NCI-H82 (cell line): ENCODE measurements at places on chromosomes 6 and 20.

DNA sequence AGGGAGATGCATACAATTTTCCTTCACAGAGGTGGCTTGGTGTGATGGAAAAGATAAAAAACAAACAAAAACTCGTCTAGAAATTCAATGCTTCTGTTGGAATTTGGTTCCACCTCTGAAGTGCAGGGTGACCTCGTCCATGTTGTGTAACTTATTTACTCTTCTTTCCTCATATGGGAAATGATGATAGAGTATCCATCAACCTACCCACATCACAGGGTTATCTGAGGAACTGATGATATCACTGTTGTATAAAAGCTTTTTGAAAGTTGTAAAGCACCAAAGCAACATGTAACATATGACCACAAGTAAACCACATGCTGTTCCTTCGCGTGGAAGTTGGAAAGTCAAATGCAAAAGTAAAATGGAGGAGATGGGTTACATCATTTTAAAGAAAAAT, 212.0 kb upstream of the SGK1 start:
- no peak for DNase-seq

DNA sequence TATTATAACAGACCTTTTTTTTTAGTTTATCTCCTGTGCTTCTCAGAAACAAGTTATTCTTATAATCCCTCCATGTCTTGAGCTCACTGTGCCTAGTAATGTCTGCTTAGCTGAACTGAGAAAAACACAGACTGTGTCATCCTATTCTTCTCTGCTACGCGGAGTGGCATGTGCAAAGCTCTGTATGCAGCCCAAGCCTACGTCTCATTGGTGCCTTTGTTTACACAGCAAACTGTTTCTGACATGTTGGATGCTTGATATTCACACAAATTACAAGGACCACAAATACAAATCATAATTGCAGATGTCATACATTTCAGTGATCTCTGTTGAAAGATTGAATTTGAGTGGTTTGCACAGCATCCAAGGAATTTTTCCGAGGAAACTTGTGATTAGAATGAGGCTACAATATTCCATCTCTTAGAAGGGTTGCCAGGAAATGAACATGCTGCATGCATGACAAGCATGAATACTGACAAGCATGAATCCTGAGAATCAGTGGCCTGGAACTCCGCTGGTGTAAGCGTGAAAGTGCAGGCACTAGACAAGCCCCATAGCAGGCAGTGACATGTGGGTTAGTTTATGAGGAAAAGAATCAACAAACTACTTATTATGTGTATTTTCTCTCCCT, 128.4 kb upstream of the SGK1 start:
- DNase-seq, result peak; percentile 21

GRCh38 chr6:151493161-151493803, 535 bp upstream of the CCDC170 start:
- peak; percentile 62 for DNase-seq

DNA sequence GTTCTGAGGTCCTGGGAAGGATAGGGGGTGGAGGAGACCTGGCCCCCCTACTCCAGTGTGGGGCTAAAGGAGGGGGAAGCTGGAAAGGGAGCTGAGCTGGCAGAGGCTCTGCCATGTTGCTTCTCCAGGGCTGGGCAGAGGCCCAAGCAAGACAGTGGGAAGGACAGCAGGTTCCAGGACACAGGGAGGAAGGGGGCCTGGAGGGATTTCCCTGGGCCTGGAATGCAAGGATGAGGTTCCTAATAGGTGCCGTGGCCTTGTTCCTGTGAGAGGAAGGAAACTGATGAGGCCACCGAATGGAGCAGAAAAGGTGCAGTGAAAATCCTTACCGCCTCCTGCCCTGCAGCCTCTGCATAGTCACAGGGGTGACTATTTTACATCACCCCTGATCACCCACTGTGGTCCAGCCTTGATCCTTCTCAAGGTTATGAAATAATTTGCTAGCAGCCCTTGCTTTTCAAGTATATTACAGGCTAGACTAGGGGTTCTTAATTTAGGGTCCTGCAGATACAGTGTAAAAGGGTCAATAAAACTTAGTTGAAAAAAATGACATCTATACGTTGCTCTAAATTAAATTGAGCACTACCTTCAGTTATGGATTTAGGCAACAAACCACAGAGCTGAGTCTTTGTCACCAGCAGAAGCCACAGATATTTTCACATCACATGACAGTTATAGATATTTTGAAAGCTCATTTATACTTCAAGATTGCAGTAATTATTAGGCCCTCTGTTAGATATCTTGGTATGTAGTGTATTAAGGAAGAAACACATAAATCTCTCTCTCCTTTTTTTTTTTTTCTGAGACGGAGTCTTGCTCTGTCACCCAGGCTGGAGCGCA, 45.7 kb upstream of the RNF24 start:
- DNase-seq, result no peak

DNA sequence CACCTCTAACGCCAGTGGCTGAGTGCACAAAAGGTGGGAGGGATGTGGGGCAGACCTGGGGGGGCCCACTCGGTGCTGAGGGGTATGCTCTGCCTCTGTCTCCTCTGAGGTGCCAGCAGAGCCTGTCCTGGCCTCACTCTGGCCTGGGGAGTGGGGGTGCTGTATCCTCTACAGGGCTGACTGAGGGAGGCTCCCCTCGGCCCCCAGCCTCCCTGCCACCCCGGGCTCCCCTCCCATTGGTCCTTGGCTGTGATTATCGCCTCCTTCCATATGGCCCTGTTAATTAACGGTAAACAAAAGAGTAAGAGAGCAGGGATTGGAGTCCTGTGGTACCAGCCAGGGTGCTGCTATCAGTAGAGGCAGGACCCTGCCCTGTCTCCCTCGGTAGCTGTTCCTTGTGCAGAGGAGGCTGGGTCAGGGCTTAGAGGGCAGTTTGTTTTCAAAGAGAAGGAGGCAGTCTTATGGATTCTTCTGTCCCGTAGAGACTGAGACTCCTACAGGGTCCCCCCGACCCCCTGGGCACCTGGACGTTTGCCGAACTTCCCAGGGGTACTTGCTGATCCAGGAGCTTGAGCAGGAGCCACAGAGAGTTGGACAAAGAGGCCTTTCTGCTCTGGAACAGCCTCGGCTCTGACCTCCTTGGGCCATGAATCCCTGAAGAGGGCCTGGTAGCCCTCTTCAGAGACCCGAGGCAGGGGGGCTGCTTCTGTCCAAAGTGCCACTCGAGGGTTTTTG, 1.8 kb downstream of the MYT1 start:
- peak; percentile 96 for DNase-seq

DNA sequence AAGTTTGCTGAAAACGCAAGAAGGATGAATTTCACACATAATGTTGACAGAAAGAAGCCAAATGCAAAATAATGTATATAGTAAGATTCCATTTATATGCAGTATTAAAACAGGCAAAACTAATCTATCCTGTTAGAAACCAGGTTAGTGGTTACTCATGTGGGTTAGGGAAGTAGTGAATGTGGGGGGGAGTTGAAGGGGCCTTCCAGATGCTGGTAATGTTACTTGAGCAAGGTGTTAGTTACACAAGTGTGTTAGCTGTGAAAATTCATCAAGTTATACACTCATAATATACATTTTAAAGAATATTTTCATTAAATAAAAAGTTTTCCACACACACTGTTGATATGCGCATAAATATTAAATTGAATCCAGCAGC, 29.8 kb downstream of the USP45 start:
- DNase-seq, result no peak

DNA sequence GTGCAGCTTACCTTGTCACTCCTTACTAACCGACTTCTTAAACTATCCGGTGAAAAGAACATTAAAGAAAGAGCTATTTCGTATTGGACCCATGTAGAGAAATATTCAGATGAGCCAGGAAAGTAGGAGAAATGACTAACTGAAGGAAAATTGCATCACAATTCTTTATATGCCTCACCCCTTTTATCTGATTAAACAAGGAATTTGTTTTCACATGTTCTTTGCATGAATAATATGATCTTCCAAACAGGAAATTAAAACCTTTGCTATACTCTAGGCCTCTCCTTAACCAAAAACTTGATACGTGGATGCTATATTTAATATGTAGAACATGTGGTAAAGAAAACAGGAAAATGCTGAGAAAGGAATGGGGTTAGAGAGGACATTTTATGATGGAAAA, 41.9 kb upstream of the LRRC1 start:
- no peak for DNase-seq

GRCh38 chr20:45894797-45895196, 3.7 kb downstream of the CTSA start:
- DNase-seq, result no peak

GRCh38 chr6:132443206-132443605, 41.9 kb upstream of the MOXD1 start:
- DNase-seq, result no peak

DNA sequence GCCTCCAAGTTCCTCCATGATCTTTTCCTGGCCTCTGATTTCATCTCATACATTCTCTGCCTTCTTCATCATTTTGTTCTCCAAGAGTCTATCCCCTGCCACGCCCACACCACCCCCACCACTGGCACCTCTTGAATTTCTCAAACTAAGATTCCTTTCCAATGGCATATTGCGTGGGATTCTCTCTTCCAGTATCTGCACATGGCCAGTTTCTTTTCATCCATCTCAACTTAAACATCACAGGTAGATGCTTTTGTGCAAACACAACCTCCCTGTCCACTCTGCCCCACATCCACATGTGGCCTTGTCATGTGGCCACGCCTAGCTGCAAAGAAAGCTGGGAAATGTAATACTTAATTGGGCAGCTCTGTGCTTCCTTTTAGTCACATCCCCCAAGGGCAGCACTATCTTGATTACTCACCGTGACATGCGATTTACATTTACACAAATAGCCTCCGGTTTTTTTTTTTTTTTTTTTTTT, 33.4 kb upstream of the ZMYND8 start:
- no peak for DNase-seq

- DNase-seq, result no peak
Measured at GRCh38 chr6:149266659-149267058, 50.9 kb upstream of the TAB2 start.

GRCh38 chr6:11292091-11292490, 59.6 kb upstream of the NEDD9 start:
- no peak for DNase-seq

- DNase-seq, result peak; percentile 28
Measured at GRCh38 chr6:70479236-70479635, 65.9 kb downstream of the FAM135A start.

- no peak for DNase-seq
Measured at GRCh38 chr20:60113024-60113724, 155.0 kb downstream of the CDH26 start.

DNA sequence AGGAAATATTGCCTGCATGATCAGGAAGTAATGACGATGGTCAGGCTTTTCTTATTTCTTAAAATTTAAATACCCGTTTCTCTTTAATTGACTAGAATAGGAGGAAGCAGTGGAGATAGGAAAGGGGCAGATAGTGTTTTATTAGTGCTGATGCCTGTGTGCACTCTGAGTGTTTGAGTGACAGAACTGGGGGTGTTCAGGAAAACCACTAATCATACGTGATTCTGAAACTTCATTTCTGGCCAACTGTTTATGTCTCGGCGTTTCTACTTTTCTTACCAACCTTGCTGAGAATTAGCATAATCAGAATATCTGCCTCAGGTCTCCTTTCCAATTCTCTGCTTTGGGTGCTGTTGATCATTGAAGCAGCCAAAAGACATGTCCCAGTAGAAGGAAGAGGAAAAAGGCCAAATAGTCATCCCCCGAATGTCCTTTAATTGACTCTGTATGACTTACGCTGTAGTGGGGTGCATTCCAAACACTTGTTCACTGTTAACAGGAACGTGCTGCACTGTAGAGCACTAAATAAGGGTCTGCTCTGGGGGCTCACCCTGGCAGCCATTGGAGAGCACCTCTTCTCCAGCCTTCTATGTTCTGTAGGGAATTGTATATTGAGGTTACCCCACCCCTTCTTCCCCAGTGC, 152.9 kb downstream of the JARID2 start:
- DNase-seq, result no peak

DNA sequence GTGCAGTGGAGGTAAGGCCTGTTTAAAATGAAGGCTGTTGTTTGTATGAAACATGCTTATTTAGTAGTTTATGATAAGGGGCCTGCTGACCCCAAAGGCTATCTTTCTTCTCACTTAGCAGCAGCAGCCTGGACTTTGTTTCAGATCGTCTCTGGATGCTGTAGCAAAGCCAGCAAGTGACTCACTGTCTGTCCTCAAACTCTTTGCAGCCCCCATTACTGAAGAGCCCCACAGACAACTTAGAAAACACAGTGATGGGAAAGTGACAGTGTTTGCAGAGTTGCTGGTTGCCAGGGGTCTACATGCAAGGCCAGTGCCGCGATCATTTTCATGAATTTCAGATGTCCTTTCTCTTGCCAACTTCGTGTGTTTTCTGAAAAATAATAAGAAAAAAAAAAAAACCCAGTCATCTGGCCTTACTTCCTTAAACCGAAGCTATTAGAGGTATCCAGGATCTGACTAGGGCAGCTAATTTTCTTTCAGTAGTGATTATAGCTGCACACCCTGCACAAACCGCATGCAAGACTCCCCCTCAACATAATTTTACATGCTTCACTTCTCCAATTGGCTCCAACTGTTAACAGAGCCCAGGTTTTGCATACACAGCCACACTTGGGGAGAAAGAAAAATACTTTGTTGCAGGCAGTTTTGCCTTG, 11.6 kb upstream of the F13A1 start:
- no peak for DNase-seq

GRCh38 chr20:14344746-14345145, 7.3 kb upstream of the FLRT3 start:
- DNase-seq, result peak; percentile 94

GRCh38 chr20:50277460-50278376, 87.1 kb downstream of the CEBPB start:
- DNase-seq, result no peak

GRCh38 chr20:48846516-48847492, 19.0 kb upstream of the PREX1 start:
- peak; percentile 71 for DNase-seq

DNA sequence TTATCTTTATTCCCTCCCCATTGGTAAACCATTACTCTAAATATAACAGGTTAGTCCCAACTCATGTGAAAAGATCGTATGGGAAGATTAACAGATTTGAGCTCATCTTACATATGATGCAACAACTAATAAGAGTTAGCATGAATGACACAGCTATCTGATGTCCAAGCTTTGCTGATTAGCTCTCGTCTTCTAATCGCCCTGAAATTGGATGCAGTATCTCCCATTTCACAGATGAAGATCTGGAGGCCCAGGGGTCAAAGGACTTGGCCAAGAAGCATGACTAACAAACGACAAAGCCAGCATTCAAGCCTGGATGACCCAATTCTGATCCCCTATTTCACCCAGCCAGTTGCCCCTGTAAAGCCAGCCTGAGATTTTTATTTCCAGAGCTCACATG, 8.4 kb upstream of the BMP7 start:
- DNase-seq, result no peak

DNA sequence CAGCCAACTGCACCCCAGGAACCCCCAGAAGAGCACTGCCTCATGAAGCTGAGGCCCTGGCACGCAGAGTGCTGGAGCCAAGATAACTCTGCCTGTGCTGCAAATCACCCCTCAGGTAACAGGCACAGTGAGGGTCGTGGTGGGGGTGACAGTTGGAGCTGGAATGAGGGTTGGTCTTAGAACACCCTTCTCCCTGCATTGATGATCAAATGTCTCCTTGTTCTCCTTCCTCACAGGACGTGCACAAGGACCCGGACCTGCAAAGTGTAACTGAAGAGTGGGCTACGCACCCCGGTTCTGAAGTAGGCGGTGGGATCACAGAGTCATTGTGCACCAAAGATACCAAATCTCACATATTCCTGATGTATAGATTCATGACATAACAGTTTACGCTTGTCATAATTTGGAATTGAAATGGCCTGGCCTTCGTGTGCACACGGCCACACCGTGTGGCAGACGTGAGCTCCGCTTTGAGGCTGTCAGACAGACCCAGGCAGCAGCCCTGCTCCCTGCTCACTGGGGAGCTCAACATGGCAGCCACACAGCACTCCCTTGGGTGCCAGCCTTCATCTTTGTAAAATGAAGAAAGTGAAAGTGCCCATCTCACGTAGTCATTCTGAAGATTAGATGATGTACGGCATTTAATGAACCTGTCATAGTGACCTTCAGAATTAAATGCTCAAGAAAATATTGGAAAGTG, 8.8 kb downstream of the THBS2 start:
- DNase-seq, result no peak
